ENCODE measurements at places on chromosomes 6 and 20.

- no peak for DNase-seq
Measured at GRCh38 chr6:7381092-7381491, 8.4 kb downstream of the CAGE1 start.

GRCh38 chr6:3636060-3636459 lies 115.5 kb downstream of the PXDC1 start:
- DNase-seq: no peak

GRCh38 chr6:130602151-130602770 lies 224.9 kb upstream of the SMLR1 start:
- DNase-seq: no peak

- DNase-seq: no peak
Measured at GRCh38 chr20:44692932-44693480, 22.2 kb upstream of the CCN5 start.

DNA sequence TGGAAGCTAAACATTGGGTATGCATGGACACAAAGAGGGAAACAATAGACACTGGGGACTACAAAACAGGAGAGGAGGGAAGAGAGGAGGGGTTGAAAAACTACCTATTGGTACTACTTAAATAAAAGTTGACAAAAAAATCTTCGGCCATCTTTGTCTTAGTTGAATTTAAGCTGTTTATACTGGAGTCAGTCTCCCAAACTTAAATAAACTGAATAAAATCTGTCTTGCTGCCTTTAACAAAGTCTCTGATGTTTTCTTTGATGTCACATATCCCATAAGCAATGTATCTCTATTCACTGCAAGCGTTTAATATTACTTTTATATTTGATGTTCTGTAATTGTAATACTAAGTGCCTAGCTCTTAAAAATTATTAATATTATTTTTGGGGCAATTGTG lies 409.2 kb upstream of the EPHA7 start:
- no peak for DNase-seq

Data from activated CD4-positive, alpha-beta T cell treated with anti-CD3 and anti-CD28 coated beads, Interleukin-2, amount 50 U/mL, for 48 hours (primary cell).